ENCODE measurements at places on chromosomes 7 and 10.
A peak's percentile ranks its signal among the peaks of the same experiment; 100 is the strongest.

GRCh38 chr7:115019882-115020605, 98.2 kb downstream of the MDFIC start:
- no peak for DNase-seq

- peak; percentile 66 for DNase-seq
Measured at GRCh38 chr7:41886901-41887311, 184.0 kb upstream of the INHBA start.

DNA sequence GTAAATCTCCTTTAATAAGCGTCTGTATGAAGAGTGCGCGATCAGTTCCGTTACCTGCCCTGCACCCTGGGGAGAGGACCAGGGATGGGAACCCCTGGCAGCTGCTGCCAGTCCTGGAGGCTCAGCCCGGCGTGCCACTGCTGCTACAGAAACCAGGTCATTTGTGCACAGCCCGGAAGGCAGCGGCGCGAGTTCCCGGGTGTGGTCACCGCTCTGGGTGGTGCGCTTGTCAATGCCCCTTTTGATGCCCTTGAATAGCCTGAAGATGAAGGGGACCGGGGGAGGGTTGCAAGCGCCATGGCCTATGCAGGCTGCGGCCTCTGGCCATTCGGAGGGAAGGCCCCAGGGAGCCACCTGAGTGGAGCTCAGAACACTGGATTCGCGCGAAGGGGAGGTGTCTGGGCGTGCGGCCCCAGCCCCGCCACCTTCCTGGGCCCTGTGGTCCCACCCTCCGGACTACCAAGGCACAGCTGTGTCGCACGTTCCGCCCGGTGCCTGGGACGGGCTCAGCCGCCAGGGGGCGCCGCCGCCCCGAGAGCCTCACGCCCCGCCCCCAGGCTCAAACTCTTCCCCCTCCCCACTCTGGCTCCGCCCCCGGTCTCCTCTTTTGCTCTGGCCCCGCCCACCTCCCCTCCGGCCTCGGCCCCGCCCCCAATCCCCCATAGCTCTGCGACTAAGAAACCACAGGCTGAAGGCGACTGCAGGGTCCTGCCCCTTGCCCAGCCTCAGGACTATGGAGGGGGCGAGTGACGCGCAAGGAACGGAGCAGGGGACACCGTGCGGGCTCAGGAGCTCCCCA, 16.5 kb downstream of the AP5Z1 start:
- DNase-seq, result peak; percentile 70

- no peak for DNase-seq
Measured at GRCh38 chr7:151558575-151558974, 38.9 kb upstream of the RHEB start.

- no peak for DNase-seq
Measured at GRCh38 chr7:28596245-28596935, 184.1 kb downstream of the CREB5 start.

- no peak for DNase-seq
Measured at GRCh38 chr10:126012485-126012884, 116.1 kb downstream of the FANK1 start.

DNA sequence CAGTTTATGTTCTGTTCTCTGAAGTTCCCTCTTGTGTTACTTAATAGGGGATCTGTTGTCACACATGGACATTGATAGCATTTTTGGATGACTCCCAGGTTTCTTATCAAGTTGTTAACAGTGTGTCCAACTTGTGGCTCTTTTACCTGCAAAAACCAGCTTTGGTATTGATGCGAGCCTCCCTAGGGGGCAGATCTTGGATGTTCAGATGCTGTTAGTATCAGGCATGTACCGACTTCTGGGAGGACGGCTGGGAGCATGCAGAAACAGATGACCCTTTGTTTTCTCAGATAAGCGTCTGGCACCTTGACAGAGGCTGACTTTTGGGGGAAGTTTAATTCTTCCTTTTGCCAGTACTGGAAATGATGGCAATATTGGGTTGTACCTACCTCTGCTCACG, 2.2 kb downstream of the PLPP4 start:
- no peak for DNase-seq
